Activated CD4-positive, CD25-positive, alpha-beta regulatory T cell (primary cell): ENCODE measurements at places on chromosomes 5 and 9.
A peak's percentile ranks its signal among the peaks of the same experiment; 100 is the strongest.

DNA sequence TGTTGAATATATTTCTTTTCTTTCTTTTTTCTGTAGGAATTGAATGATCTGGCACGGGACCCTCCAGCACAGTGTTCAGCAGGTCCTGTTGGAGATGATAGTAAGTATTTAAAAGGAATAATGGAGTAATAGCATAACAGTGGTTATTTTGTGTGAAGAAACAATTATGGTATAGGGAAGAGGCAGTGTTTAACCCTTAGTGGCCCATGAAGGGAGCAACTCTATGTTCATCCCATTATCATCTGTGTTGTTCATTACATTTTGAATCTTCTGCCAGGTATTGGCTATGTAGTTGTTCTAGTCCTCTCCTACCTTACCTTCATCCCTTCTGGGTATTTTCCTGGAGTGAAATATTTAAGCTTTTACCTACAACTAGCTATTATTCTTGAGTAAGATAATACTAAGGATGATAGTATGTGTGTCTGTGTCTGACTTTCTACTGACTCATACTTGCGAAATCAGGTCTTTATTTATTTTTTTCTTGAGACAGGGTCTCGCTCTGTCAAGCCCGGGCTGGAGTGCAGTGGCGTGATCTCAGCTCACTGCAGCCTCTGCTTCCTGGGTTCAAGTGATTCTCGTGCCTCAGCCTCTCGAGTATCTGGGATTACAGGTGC, 39.3 kb downstream of the UBE2D2 start:
- no peak for DNase-seq

DNA sequence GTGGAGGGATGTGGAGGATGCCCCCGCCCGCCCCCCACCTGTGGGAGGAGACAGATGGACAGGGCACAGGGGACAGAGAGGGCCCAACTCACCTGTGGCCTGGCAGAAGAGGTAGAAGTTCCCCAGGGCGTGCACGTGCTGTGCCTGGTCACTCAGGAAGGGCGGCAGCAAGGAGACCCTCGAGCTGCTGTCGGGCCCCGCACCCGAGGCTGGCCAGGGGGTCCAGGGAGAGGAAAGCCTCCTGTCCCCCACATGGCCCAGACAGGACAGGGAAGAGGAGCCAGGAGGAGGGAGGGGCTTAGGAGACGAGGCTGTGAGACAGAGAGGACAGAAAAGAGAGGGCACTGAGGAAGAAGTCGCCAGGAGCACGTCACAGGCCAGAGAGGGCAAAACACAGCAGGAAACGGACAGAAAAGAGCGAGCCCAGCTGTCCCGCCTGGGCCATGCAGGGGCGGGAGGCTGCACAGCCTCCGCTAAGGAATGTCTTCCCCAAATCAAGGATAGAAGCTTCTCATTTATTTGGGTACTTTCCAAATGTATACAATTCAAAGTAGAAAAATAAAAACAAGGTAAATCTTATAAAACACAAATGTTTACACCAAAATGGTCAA, 58.5 kb downstream of the SECISBP2 start:
- no peak for DNase-seq

DNA sequence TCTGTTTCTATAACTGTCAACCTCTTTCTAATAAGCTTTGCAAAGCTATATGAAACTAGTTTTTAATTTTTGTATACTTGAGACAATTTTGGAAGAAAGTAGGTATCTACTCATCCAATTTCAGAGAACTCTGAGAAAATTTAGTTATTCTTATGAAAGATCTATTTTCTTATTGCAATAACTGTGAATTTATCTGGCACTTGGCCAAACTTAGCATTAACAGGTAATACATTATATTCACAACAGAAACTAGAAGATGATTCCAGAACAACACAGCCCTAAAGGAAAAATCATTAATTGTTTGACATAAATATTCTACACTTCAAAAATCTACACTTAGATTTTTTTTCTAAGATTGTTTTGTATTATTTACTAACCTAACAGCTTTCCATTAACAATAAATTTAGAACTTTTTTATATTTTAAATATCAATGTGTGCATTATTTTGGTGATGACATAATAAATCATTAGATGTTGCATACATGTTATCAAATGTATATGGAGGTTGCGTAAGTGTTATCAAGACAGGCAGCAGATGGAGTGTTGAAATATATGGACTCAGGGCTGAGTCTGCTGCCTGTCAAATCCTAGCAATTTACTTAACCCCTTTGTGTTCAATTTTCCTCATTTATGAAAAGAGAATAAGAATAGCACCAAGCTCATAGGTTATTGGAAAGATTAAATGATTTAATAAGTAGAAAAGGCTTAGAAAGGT, 141.8 kb downstream of the MUSK start:
- no peak for DNase-seq

DNA sequence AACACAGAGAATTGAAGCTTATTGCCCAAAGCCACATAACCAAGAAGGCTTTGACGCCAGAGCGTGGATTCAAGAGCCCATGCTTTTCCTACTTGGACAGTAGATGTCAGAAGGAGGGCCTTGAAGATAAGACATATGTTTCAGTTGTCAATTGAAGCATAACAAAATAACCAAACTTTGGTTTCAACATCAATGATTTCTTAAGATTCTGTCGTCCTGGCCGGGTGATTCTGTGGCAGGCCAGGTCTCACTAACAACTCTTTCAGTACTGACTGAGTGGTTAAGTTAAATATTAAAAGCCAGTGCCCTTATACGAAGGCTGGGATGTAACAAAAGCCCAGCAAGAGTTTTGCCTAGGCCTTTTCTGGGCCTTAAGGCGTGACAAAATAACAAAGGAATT, 94.0 kb downstream of the RCL1 start:
- no peak for DNase-seq

DNA sequence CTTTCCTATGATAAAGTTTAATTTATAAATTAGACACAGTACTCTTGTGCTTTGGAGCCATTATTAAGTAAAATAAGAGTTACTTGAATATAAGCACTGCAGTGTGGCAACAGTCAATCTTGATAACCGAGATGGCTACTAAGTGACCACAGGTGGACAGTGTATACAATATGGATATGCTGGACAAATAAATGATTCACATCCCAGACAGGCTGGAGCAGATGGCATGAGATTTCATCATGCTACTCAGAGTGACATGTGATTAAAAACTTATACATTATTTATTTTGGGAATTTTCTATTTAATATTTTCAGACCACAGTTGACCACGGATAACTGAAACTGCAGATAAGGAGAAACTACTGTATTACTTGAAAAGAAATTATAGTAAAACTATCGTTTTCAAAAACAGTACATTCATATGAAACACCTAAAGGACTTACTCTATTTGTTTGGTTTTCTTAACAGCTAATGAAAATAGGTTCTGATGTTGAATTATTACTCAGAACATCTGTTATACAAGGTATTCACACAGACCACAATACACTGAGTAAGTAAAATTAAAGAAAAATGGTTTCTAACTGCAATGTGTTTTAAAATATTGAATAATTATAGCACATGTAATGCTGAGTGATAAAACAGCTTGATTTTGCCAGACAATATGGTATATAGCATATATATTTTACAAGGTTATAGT, 16.0 kb downstream of the LYRM7 start:
- DNase-seq: no peak

GRCh38 chr5:172110921-172111851, 76.8 kb downstream of the STK10 start:
- peak; percentile 46 for DNase-seq

- DNase-seq: no peak
Measured at GRCh38 chr5:78557601-78558000, 91.0 kb downstream of the LHFPL2 start.

- no peak for DNase-seq
Measured at GRCh38 chr9:127720031-127720864, 4.4 kb downstream of the TTC16 start.

DNA sequence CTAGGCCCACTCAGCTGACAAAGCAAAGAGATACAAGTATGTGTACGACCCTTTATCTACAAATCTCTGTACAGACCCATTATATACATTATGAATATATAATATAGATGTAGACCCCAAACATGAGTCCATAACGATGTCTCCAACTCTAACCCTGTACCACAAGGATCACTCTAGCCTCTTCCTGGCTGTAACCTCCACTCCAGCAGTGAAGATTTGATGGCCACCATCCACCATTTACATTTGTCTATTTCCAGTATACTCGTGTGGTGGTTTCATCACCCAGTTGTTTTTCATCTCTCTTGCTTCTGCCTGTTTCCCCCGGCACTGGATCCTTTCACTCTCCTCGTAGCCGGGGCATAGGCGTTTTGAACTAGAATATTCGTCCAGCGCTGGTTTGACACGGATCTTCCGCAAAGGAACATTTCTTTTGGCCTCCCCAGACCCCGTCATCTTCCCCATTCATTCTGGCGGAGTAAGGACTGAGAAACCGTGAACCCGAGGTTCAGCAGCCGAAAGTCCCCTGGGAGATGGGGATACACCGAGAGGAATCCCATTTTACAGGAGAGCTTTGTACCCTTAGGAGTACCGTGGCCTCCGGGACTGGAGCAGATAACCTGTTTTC, 828 bp upstream of the TRIO start:
- no peak for DNase-seq

- DNase-seq: no peak
Measured at GRCh38 chr9:124297551-124297901, 39.8 kb downstream of the NEK6 start.

DNA sequence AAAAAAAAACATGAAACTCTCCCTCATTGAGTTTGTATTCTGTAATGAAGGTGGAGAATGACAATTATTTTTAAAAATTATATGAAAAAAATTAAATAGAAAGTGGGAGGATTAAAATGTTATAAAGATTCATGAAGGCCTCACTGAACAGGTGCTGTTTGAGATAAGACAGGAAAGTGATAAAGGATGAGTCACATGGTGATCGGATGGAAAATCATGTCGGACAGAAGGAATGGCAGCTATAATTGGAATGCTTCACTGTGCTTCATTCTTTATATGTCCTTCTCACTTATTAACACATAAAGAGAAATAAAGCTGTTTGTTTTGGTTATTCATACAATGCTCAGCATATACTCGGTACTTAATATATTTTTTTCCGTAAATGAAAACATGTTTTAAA, 464.5 kb upstream of the RGMB start:
- DNase-seq: no peak

DNA sequence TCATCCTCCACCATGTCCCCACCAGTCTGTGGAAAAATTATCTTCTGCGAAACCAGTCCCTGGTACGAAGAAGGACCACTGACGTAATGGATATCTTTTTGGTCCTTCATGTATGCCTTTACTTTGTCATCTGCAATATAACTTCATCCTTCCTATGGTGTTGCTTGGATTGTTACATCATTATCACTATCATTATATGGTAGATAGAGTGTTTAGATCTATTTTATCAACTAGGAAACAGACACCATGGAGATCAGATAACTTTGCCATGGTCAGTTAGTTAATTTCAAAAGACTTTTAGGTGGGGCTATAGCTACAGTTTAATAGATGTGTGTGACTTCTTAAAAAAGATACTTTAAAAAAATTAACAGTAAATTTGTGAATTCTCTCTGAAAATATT, 23.8 kb upstream of the CAMLG start:
- no peak for DNase-seq

DNA sequence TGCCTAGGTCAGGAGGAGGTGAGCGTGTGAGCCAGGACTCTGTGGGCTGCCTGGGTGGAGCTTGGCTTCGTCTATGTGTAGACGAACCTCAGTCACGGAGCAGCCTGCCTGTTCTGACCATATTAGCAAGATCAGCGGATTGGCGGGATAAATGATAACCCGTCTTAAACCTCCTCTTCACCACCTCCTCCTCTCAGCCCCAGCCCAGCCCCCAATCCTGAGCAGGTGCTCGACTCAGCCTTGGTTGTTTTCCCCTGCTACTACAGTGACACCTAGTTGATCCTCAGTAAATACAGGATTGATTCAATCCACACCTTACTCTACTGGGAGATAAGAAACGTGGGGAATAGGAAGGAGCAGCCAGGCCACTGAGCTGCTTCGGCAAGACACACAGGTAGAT, 286.1 kb downstream of the IRX2 start:
- DNase-seq: no peak

GRCh38 chr5:152514827-152515397, 109.8 kb upstream of the NMUR2 start:
- DNase-seq: no peak
